ENCODE measurements at places on chromosomes 13 and 19. TPM values are rescaled to one million over a fixed set of nuclear protein-coding genes. Genes with fewer than 3 reads are reported as not detected.

The GRIK5 gene
- total RNA-seq = 0.34 TPM

The CYP2F1 gene
- not detected for total RNA-seq

The PCCA gene
- 21.2 TPM for total RNA-seq

The OR7A5 gene
- not detected for total RNA-seq

The CGB2 gene
- total RNA-seq = not detected

The SLC46A3 gene
- total RNA-seq = 3.4 TPM

The CLASRP gene
- total RNA-seq = 7.2 TPM

The MRPS12 gene
- total RNA-seq = 86.1 TPM

Data from nasal cavity respiratory epithelium epithelial cell of viscerocranial mucosa (primary cell).